ENCODE measurements at places on chromosomes 2 and 18.

GRCh38 chr2:197294260-197294659 is 16.3 kb downstream of the ANKRD44 start:
- no peak for DNase-seq

- DNase-seq: no peak
These were observed 222.9 kb upstream of the AGAP1 start for GRCh38 chr2:235270956-235271355.

GRCh38 chr2:179612591-179613298 is 248.7 kb downstream of the ZNF385B start:
- no peak for DNase-seq

DNA sequence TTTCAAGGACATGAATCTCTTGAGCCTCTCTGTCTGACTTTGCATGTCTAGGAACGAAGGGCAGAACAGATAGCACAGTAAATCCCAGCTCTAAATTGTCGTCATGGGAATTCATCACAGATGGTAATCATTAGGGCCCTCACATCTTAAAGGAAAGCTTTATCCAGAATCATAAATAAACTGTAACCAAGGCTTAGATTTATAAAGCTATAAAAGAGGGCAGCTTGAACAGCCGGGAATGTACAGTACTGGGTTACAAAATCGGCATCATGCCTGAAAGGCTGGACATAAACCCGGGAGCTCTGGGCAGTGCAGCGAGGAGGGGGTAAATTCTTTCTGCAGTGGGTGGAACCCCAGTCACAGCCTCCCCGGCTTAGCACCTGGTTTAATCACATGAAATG is 144.4 kb downstream of the GFPT1 start:
- DNase-seq: no peak

GRCh38 chr2:214651451-214651850 is 158.0 kb downstream of the BARD1 start:
- DNase-seq: no peak

GRCh38 chr2:151459358-151459757 is 49.7 kb downstream of the RIF1 start:
- DNase-seq: no peak

- no peak for DNase-seq
These were observed 47.2 kb downstream of the RAD51AP2 start for GRCh38 chr2:17470855-17471641.

- peak; percentile 55 for DNase-seq
These were observed 27.3 kb downstream of the GKN2 start for GRCh38 chr2:68925295-68925896.

DNA sequence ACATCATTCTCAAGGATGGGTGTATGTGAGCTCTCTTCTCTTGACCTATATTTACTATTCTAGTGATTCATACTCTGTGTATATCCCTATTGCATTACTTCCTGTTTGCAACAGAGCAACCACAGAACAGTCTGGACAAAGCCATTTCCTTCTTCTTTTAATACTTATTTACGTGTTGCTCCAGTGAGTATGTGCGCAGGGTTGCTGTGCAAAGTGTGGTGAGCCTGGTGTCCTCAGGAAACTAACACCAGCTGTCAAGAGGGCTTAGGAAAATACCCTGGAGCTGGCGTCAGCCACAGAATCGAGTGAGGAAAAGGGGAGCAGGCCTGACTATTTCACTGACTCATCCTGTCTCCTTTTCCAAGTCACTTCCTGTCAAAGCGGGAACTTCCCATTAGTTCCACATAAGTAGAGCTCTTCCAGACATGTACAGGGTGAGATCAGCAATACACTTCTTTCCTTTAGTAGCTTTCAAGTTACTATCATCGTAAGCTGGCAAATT is 214.1 kb upstream of the COPS8 start:
- DNase-seq: peak; percentile 38

DNA sequence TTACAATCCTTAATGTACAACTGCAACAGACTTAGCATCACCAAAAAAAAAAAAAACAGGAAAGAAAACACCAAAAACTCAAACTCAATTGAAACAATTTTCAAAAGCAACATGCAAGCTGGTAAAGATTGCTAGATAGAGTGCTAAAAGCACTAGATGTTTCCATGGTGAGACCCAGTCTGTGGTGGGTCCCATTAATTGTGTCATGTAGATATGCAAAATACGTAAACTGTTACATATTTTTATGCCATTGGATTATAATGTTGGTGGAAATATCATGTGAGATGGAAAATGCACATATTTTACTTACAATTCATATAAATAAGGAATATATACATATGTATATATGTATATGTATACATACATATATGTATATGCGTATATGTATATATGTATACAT is 30.5 kb downstream of the CSRNP3 start:
- no peak for DNase-seq

DNA sequence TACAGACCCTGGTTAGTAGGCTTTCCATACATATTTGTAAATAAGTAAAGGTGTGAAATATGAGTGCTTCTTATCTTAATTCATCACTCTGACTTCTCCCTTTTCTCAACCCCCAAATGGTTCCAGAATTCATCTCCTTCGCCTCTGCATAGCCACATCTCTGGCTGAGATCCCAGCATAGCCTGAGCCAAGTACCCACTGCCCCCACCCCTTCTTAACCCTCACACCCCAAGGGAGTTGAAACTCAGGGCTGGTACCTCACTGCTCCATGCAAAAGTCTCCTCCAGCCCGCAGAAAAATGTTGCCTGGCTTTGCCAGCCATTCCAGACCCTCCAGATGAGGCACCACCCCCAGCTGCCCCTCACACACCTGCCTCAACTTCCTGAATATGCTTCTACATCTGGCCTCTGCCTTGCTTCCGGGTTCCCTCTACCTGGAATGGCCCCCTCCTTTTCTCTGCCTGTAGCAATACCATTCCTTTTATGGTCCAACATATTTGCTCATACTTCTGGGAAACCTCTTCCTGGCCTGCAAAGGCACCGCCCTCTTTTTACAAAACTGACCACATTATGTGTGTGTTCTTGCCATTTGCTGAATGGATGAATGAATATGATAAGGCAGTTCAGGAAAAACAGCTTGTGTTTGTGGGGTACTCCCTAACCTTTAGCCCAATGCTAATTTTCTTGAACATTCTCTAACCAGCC is 112.8 kb downstream of the CELF4 start:
- DNase-seq: no peak

DNA sequence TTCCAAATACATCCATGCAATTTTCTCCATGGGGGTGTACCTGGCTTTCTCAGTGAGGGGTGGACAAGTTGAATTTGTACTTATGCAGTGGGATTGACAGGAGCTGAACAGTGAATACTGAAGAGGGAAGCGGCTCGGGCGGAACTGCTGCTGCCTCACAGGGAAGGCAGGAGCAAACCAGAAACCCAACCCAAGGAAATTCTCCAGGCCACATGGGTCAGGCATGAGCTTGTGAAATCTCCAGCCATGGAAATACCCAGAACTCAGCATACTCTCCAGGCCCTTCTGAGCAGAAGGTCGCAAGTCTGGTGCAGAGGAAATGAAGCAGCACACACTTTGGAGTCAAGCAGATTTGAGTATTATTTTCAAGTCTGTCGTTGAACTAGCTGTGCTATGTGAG is 26.5 kb upstream of the INO80C start:
- DNase-seq: peak; percentile 31

DNA sequence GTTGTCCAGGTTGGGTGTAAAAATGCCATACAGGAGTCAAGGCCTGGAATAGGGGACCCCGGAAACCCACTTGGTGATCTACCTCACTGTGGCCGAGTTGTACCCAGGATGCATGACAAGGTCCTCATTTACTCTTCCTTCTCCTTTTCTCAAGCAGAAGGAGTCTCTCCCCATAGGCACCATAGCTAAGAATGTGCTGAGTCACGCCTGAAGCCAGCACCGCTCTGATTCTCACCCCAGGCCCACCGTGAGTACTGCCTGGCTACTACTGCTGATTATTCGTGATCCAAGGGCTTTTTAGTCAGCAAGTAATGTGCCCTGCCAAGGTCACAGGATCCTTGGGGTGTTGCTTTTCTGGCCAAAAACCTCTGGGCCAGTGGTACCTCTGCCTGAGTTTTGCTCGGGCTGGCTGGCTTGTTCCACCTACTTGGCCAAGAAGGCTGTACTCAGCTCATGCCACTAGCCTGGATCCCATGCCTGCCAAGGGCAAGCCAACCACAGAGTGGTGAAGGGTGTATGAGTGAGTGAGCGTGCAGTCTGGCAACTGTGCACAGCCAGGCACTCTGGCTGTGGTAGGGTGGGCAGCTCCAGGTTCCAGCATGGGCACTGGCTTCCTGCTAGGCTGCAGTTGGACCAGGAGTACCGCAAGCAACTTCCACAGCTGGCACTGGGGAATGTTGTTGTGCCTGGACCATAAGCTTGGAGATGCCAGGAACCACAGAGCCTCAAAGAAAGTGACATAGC is 650.1 kb upstream of the VRK2 start:
- DNase-seq: no peak

GRCh38 chr2:212596688-212597087 is 58.1 kb upstream of the ERBB4 start:
- DNase-seq: no peak

GRCh38 chr2:53576166-53576565 is 191.4 kb upstream of the CHAC2 start:
- DNase-seq: no peak

DNA sequence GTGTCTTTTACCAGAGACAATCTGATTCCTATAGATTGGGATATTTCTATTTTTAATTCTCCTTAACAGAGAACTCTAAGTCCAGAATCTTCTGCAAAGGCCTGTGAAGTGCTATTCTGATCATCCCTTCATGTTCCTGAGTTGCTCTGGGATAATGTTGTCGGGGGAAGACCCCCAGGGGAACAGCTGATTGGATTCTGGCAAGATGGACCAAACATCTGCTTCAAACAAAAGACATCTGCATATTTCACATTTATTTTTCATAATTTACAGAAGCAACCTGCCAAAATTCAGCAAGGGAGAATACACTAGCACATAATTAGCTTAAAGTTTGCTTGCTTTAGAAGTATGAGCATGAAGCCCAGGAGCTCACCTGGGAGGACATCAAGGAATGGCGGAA is 116.0 kb upstream of the ETAA1 start:
- no peak for DNase-seq

DNA sequence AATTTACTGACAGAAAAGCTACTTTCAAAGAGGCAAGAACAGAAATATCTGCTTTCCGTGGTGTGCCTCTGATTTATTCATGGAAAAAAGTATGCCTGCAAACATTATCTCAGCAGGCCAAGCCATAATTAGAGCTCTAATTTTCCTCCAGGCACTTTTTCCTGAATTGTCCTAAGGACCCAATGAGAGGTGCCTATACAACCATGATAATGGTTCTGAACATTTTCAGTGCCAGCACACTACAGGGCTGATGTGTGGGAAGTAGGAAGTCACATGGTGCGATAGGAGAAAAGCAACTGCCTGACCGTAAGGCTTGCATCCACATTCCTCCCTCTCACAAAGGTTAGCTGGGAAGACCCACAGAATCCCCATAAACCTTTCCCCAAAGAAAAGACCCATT is 45.9 kb upstream of the EGR4 start:
- DNase-seq: no peak

DNA sequence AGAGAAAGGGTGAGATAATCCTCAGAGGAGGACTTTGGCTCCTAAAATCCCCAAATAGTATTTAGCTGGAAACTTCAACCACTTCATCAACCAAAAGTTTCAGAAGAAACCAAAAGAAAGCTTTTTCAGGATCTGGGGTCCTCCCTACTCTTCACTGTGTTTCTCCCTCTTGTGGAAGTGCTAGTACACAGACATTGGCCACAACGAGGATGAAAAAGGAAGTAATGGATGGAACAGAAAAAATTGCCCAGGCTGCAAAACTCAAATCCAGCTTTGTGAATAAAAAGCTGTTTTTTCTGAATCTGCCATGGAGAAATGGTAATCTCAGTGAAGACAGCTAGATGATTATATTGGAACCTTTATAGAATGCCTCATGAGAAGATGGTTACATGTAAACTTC is 4.0 kb downstream of the PID1 start:
- DNase-seq: no peak

GRCh38 chr2:85893428-85894258 is 4.9 kb upstream of the ST3GAL5 start:
- DNase-seq: no peak

- no peak for DNase-seq
These were observed 19.7 kb downstream of the HS6ST1 start for GRCh38 chr2:128298846-128299507.

- DNase-seq: no peak
These were observed 27.1 kb downstream of the VPS54 start for GRCh38 chr2:63992061-63992685.

GRCh38 chr2:235183786-235184185 is 232.0 kb downstream of the SH3BP4 start:
- DNase-seq: no peak

GRCh38 chr2:24762518-24762917 is 30.7 kb downstream of the PTRHD1 start:
- no peak for DNase-seq

DNA sequence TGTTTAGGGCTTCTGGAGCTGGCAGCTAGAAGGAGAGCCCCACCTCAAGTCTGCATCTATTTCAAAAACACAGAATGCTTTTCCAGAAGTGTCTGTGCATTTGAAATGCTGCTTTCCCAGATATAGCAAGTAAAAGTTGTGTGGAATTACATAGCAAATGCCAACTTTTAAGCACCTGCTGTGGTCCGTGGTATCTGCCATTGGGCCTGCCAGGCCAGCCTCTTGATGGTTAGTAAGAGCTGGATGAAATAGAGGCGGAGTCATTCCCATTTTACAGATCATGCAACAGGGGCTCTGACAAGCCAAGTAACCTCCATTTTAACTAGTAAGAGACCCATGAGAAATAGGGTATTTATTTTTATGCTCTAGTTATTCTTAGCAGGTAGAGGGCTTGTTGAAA is 61.6 kb downstream of the MGAT5 start:
- no peak for DNase-seq

- DNase-seq: no peak
These were observed 793.9 kb downstream of the SUCLG1 start for GRCh38 chr2:83665154-83665553.

GRCh38 chr2:42132191-42132965 is 36.8 kb upstream of the EML4 start:
- no peak for DNase-seq

DNA sequence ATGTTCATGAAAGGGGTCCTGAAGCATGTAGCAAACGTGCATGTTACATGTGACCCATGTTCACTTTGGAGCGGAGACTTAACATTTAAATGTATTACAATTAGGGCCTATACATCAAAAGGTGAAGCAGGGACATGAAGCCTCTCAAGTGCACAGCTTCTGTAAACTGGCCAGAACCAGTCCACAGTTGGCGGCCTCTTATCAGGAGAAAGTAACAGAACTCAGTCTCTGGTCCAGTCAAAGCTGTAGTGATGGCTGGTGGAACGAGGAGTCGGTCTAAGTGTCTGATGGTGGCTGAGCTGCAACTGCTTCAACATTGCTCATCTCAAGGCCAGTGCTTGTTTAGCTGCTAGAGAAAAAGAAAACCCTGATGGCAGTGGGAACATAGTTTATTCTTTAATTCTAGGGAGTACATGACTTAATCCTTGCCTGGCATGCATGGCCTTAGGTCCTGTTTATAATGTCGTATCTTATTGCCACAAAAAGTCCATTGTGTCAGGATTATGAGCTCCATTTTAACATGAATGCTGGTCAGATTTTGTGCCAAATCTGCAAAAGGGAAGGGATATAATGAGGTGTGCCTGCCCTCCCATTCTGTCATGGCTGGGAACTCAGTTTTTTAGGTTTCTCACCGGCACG is 22.2 kb upstream of the YES1 start:
- no peak for DNase-seq

GRCh38 chr2:42978887-42979415 is 186.6 kb upstream of the HAAO start:
- no peak for DNase-seq

GRCh38 chr2:111226876-111227700 is 106.4 kb downstream of the BCL2L11 start:
- DNase-seq: no peak
